Hematopoietic multipotent progenitor cell (in vitro differentiated cells): ENCODE measurements at places on chromosomes 7 and 10.

GRCh38 chr10:131244836-131245235, 66.7 kb downstream of the TCERG1L start:
- DNase-seq: no peak

- DNase-seq: no peak
Measured at GRCh38 chr10:62077330-62078015, 176.0 kb downstream of the ARID5B start.

DNA sequence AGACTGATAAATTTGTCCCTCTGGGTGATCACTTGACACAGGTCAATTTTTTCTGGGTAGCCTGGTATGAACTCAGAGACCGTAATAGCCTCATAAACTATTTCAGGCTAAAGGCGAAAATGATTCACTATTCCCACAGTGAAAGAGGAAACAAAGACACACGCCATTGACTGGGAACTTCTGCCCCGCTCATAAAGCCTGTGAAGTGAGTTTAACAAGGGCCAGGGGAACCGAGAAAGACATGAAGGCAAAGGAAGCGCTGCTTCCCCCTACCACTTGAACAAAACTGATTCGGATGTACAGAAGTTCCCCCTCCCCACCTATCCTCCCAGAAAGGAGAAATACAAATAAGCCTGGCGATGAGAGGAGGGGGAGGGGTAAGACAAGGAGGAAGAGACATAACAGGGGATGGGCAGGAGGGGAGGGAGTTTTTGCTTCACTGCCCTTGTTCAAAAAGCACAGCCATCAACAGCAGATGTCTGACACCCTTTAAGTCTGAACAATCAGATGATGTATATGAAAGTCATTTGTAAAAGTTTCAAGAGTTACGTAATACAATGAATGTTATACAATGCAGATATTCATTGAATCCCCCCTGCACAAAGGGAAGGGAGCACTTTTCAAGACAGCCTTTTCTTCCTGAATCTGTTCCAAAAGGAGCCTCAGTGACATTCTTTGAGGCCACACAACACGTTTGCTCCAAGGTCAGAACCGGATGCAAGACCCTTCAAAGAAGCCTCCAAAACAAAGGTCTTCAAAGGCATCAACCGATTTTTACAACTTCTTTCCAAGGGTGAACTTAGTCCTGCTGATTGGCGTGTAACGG, 734 bp downstream of the ABCB4 start:
- peak; percentile 41 for DNase-seq

GRCh38 chr10:29563420-29564035, 71.2 kb downstream of the SVIL start:
- no peak for DNase-seq

GRCh38 chr7:41238851-41239331, 464.0 kb downstream of the INHBA start:
- DNase-seq: no peak

DNA sequence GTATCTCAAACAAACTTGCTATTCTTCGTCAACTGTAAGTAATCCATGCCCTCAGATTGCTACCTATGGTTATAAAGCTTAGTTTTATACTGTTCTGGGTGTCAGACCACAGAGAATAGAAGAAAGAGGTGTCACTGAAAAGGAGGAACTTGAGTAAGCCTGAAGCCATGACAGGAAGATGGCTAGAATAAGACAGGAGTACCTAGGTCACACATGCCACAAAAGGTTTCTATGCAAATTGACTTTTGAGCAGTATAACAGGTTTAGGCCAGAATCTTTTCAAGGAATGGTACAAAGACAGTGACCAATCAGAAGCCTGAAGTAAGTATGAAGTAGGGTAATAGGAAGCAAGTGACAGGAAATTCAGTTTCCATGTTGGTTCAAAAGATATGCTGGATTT, 23.5 kb downstream of the FBXW4 start:
- no peak for DNase-seq

DNA sequence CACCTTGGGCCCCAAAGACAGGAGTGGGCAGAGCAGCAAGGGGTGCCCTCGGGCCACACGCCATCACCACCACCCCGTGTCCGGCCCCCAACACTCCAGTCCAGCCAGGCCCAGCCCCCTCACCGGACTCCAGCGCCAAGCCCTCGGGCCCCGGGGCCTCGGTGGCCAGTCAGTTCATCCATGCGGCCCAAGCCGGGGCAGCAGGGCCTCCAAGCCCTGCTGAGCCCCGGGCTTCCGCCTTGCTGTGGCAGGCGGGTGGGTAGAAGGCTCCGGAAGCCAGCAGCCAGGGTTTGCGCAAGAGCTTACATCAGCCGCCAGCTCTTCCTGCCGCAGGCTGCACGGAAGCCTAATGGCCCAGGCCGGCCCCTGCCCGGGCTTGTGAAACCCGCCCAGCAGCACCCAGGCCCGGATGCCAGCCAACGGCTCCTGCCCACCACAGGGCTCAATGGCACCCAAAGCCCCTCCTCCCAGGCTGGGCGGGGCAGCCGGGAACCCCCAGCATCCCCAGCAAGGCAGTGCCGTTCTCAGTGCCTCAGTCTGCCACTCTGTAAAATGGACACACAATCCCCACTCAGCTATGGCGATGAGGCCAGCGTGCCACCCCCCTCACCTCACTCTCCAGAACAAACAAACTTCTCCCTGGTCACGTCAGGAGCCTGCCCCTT, 26.5 kb downstream of the TNRC18 start:
- DNase-seq: peak; percentile 98

GRCh38 chr10:97830064-97830463, 19.6 kb upstream of the GOLGA7B start:
- no peak for DNase-seq

DNA sequence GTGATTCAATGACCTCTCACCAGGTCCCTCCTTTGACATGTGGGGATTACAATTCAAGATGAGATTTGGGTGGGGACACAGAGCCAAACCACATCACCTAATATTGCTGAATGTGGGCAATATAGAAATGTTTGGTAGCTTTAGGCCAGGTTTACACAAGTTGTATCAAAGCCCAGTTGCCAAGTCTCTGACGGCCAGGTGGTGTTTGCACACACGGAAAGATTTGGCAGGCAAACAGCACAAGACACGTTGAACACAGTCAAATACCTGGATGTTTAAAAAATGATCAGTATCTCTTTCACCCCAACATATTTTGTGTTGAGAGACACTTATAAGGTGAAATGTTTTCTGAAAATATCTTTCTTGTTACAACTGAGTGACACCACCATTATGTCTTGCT, 294.4 kb upstream of the MKI67 start:
- no peak for DNase-seq

DNA sequence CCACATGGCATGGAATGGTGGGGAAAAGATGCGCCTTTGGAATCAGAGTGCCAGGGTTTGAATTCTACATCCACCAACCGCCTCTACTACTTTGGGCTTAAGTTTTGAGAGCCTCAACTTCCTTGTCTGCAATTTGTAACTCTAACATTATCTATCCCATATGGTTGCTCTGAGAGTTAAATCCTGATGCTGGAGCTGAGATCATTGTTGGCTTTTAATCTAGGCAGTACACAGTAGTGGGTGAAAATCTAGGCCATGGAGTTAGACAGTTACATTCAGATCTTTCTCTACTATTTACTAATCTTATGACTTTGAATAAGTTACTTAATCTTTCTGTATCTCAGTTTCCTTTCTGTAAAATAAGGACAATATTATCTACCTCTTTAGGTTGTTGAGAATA, 149.7 kb upstream of the AOAH start:
- DNase-seq: no peak
